Activated CD4-positive, CD25-positive, alpha-beta regulatory T cell (primary cell): ENCODE measurements at places on chromosomes 5 and 9.

DNA sequence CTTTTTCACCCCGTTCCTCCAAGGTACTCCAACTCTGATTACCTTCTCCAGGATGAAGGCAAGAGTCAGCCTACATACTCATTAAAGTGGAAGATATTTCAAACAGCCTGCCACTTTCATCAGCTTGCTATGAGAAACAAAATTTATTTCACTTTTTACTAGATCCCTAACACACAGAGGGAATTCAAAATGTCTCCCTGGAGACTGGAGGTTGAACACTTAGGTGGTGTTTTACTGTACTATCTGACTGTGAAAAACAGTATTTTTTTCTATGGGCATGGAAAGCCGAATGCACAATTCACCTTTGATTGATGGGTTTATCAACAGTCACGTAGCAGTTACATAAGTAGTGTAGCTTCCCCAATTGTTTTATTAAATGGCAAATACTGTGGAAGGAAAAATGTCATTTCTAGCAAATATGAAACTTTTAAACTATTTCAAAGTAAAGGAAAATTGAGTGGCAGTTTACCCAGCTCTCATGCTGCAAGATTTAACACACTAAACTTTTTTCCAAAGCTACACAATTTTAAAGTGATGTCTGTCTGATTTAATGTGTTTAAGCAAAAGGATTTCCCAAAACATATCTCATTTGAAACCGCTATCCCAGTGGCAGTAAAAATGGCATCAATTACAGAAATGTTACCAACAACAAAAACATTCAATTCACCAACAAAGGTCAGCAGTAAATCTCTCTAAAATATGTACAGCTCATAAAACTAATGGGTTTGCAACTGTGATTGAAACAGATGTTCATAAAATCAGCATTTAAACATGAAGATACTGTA is 125.0 kb upstream of the TLE4 start:
- DNase-seq: no peak

GRCh38 chr5:66538531-66538930 is 57.7 kb upstream of the MAST4 start:
- DNase-seq: no peak

- DNase-seq: no peak
These were observed 2.4 kb downstream of the XPA start for GRCh38 chr9:97694769-97695168.

- no peak for DNase-seq
These were observed 1059.3 kb downstream of the CDH9 start for GRCh38 chr5:25979086-25979485.

DNA sequence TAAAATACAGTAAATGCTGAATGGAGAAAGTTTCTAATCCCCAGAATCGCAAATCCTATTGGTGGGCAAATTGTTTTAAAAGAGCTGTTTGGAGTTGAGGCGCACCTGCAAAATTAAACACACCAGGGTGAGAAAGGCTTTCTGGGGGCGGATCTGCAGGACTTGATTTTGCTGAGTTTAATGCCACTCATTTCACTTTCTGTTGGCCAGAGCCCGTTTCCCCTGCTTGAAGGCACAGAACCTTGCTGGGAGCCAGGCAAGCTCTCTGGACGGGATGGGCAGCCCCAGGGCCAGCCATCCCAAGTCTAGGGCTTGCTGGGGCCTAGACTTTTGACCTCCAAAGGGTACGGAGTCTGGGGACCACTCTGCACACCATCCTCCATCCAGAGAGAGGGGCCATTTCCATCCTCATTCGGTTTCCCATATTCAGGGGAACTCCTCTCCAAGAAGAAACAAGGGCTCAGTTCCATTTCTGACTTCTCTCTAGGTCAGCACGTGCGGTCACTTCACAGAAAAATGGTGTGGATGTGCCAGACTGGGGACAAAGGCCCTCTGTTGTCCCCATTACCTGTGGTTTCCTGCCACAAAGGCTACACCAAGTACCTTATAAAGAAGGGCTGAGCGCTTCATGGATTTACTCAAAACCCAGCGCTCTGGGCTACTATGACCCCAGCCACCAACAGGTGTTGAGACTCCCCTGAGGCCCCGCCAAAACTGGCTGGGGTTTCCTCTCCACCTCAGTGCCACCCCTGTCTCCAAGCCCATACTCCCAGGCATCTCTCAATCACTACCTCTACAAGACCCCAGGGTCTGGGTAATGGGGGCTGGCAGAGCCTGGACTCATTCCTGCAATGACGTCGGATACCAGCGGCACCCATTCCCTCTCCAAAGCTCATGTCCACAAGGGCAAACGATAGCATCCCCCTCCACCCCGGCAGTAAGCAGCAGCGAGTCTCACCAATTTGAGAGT is 170.0 kb downstream of the AUH start:
- no peak for DNase-seq

DNA sequence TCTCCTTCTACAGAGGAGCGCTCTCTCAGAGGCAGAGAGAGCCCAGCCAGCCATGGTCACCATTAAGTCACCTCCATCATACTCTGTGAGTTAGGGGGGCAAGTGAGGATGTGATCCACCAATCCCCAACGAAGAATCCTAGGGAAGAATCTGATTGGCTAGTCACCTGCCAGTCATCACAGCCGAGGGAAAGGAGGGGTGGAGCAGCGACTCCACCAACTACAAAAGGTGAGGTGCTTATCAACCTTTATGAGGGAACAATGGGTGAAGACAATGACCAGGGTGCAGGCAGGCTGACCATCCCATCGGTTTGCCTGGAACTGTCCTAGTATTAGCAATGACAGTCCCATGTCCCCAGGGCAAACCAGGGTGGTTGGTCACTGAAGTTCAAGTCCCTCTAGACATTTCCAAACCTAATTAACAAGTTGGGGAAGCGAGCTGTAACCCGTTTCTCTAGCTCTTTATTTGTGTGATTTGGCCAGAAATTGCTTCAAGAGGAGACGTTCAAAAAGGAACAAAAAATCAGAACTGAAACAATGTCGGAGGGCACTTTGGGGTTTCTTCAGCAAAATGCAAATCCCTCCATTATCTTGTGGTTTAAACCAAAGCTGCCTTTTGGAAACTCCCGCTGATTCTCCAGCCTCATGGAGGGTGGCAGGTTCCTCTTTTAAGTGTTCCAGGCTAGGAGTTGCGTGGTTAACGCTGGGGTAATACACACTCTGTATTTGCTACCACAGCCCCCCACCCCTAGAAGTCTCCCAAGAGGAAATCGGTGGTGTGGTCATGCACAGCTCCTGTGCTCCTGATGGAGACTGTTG is 18.8 kb upstream of the FCN1 start:
- DNase-seq: no peak

- DNase-seq: no peak
These were observed 17.6 kb downstream of the DCANP1 start for GRCh38 chr5:135429301-135430134.

DNA sequence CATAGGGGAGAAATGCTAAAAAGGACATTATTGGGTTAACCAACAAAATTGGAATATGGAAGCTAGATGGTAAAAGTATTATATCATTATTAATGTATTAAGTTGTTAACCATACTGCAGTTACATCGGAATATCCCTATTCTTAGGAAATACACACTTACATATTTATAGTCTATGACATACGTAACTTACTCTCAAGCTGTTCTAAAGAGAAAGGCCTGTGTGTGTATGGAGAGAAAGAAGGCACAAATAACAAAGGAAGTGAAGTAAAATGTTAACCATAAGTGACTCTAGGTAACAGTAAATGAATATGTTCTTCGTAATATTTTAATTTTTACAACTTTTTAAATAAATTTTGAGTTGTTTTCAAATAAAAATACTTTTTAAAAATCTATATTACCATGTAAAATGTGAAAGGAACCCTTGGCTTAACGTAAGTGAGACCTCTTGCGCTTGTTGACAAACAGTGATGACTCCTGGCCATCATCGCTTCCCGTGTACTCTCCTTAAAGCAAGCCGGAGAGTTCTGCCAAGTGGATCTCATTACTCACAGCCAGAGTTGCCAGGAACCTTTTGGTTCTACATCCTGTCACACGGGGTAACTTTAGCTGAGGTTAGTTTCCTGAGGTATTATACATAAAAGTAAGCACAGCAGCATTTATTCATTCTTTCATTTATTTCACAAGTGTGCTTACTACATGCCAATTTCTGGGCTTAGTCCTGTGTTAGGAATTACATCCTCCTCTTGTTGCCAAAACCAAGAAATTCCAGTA is 165.4 kb downstream of the EPB41L4A start:
- DNase-seq: no peak

- no peak for DNase-seq
These were observed 115.8 kb upstream of the SLIT3 start for GRCh38 chr5:169416583-169417196.

GRCh38 chr5:14767053-14767452 is 102.5 kb downstream of the OTULIN start:
- DNase-seq: no peak

- DNase-seq: no peak
These were observed 8.4 kb downstream of the WDR41 start for GRCh38 chr5:77483682-77484081.

- DNase-seq: no peak
These were observed 30.0 kb downstream of the CDC37L1 start for GRCh38 chr9:4709380-4709779.

DNA sequence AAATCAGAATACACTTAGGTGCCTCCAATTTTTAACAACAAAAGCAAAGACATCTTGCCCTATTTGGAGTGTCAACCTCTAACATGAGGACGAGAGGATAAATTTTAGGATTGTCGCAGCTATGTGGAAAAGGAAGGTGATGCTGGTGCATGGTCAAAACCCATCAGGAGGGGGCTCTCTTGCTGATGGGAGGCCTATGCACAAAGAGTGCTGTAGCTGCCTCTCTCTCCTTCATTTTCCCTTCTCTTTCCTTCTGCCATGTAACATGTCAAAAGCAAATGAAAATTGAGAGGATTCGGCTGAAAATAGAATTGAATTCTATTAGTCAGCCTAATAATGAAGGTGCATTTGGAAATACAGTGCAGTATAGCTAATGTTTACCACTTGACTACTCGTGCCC is 578.7 kb upstream of the ZNF462 start:
- no peak for DNase-seq

DNA sequence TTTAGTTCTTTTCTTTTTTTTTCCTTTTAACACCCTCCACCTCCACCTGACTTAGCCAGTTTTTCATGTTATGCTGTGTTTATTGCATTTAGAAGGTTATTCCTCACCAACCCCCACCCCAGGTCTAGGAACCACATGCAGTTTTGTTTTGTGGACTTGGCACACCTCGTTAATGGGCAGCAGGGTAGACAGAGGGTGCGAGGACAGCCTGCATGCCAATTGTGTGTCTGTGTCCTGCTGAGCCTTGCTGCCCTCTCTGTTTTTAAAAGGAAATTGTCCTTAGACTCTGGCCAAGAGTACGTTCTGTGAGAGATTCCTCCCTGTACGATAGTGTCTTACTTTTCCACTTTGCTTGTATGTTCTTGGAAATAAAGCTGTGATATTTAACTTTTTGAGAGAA is 13.9 kb downstream of the PIK3R1 start:
- DNase-seq: no peak

DNA sequence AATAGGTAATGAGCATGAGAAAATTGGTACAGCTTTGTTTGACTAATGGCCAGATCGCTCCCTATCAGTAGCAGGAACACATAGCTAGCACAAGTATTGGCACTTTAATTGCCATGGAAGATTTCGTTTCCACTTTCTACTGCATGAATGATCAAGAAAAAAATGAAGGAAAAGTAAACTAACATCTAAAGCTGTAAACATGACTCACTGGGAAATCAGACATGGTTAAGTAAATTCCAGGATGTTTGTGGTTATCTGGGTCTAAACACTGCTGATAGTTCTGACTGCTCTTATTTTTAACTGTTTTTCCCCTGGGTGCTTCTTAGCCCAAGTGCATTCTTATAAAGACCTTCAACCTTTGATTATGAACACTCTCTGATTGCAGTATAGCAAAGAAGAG is 388.9 kb downstream of the NR2F1-AS1 start:
- no peak for DNase-seq

GRCh38 chr5:535846-536698 is 11.8 kb upstream of the SLC9A3 start:
- no peak for DNase-seq

GRCh38 chr9:22463205-22463604 is 16.6 kb downstream of the DMRTA1 start:
- no peak for DNase-seq

DNA sequence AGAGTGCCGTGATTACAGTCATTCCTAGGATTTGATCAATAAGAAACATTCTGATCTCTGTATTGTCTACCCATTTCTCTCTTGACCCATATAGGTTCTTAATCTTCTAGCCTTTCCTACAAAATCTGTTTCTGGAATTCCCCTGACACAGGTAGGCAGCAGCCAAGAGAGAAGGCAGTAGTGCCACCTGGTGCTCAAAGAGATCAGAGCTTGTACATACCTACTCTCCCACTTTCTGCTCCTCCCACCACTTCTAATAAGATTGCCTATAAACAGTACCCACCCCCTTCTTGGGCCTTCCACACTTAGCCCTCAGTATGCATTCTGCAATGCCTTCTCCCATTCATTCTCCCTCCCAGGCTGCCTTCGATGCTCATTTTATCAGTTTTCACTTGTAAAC is 117.4 kb upstream of the RORB start:
- DNase-seq: no peak

DNA sequence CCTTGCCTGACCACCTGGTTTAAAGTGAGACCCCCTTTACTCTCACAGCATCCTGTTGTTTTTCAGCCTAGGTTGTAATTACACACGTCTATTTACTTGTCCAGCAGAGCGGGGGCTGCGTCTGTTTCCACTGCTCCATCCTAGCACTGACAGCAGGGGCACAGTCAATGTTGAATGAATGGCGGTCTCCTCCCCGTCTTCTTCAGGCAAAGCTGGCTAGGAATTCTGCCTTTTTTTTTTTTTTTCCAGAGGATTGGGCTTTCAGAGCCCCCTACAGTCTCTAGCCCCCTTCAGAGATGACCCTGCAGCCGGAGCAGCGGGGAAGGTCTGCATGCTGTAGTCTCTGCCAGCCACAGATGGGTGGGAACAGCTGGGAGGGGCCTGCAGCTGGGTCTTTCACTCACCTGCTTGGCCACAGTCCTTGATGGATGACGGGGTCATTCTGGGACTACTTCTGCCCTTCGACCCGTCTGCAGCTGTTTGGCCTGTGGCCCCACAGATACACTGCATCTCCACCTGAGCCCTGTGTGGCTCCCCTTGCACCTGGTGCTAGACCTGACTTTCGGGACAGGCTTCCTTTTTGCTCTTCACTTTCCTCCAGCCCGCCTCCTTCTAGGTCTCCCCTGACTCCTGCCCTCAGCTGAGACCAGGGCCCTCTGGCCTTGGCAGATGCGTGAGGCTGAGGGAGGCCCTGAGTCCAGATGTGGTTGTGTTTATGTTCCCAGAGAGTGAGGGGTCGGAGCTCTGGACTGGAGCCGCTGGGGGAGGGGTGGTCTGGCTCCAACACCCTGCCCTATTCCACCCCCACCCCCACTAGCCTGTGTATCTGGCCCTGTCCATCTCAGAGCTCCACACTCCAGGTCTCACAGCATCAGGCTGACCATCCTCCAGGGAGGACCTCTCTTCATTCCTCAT is 8.0 kb downstream of the PITX1 start:
- DNase-seq: no peak

DNA sequence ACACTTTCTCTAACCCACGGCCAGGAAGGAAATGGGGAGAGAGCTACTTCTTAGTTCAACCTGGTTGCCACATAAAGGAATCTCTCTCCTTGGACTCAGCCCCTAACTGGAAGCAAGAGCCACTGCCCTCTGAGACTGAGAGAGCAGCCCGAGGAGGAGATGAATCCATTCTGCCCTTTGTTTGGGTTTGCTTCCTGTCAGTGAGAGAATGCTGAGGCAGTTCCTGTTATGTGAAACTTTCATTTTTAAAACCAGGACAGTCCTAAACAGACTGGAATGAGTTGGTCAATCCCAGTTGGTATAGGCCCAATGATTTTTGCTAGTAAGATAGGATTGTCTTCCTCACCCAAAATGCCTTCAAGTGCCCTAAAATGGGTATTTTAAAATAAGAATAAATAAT is 205.1 kb downstream of the NTRK2 start:
- no peak for DNase-seq
